NCI-H2081 (cell line): ENCODE measurements at places on chromosomes 6 and 20.

- DNase-seq = no peak
These were observed 3.3 kb upstream of the TMEM217 start for GRCh38 chr6:37261198-37261597.

- no peak for DNase-seq
These were observed 3.7 kb downstream of the TFAP2D start for GRCh38 chr6:50716899-50717509.

GRCh38 chr6:56230976-56231566, 16.3 kb downstream of the COL21A1 start:
- DNase-seq = no peak

GRCh38 chr20:63151554-63152321, 64.2 kb downstream of the YTHDF1 start:
- no peak for DNase-seq

GRCh38 chr6:128659878-128660622, 139.7 kb upstream of the PTPRK start:
- no peak for DNase-seq

GRCh38 chr6:35044761-35045421, 96.2 kb downstream of the TCP11 start:
- peak; percentile 88 for DNase-seq

GRCh38 chr6:136521427-136521826, 28.8 kb downstream of the MAP7 start:
- no peak for DNase-seq
